ENCODE measurements at places on chromosomes 11 and 22.

DNA sequence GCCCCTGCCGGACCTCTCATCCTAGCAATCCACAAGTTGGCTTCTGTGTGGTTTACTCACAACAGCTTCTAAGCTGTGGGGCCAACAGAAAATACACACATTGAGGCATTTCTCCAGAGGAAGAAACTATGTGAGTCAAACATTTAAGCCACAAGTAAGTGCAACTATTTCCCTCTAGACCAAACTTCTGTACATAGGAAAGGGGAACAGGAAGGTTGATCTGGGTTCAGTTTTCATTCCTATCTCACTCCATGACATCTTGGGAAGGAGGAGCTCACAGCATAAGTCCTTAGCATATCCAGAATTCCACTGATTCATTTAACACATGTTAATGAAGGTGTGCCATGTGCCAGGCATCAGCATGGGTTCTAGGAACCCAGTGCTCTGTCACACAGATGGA is 72.8 kb upstream of the PICALM start:
- no peak for DNase-seq

DNA sequence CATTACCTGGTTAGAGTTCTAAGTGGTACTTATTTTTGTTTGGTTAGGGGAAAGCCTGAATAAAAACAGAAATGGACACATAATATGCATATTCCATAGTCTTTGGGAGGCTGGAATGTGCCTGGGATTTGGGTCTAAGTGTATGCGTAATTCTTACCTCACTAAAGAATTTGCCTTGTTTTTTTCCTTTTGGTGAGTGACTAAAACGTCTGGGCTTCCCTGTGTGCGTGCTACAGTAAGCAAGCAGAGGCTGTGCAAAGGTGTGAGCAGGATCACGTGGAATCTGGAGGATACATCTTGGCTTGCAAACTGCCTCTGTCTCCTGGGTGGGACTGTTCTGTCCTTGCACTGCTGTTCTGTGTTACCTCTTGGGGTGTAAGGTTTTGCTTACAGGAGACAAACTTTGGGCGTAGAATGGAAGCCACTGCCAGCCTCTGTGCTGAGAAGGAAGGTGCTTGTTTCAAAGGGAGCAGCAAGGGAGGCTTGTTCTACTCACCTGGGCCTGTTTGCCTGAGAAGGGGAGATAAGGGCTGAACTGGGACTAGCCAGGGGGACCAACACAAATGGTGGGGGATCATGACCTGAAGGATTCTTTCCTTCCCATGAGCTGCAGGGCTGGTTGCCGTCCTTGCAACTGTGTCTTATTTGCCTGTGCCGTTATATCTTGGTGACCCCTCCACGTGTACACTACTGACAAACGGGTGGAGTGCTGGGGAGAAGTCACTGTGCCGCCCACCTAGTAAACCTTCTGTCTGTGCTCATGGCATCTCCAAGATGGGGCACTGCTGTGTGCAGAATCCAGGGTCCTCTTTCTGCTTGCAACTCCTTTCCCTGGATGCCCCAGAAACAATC is 4.5 kb downstream of the NEAT1 start:
- DNase-seq = no peak

DNA sequence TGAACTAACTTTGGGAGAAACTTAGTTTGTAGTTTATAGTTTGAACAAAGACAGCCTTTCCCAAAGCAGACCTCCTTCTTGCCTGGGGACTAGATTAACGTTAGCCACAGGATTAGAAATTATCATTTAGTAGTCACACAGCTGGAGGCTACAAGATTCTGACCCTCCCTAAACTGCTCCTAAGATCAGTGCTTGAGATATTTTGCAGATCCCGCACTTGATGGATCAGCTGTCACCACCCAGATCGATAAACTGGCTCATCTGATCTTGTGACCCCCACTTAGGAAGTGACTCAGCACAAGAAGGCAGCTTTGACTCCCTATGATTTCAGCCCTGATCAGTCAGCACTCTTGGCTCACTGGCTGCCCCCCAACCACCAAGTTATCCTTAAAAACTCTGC is 1.6 kb downstream of the SLC22A24 start:
- DNase-seq = no peak

DNA sequence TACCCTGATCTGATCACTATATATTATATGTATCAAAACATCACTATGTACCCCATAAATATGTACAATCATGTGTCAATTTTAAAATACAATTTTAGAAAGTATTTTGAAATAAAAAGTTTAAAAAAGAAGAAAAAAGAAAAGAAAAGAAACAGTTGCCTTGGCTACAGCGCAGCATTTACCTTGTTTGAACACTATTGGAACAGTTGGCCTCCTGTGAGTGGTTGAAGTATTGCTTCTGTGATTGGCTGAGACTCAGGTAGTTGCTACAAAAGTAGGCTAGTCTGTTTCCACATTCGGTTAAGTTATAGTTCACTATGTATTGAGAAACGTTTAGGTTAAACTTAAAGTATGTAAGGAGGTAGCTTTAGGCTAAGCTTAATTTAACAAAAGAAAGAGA is 7.9 kb upstream of the DTX4 start:
- no peak for DNase-seq

DNA sequence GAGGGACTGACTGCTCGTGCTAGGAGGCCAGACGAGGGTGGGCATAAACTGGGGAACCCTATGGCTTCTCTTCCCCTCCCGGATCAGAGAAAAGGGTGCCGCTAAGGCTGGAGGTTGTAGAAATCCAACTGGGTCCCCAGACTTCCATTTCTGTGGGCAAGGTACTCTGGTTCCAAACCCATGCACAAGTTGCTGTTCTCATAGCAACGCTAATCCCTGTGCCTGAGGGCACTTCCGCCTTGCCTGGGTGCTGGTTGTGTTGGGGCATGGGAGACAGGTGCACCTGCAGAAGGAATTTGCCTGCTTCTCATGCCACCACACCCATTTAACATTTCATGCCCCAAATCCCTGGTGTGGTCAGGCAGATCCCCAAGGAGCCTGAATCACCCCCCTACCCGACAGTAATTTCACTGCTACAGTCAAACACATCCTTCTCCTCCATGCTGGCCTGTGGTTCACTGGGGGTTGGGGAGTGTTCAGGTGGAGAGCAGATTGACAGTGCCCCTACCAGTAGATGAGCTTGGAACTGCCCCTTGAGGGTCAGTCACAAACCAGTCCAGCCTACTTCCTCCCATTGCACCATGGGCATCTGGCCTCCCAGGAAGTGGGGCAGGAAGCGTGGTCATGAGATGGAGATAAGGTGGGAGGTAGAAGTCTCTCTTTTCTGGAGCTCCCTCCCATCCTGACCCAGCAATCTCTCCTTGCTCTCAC is 1.2 kb downstream of the C2CD2L start:
- DNase-seq = no peak

- no peak for DNase-seq
These were observed 42.3 kb downstream of the GRAMD1B start for GRCh38 chr11:123472236-123472935.

DNA sequence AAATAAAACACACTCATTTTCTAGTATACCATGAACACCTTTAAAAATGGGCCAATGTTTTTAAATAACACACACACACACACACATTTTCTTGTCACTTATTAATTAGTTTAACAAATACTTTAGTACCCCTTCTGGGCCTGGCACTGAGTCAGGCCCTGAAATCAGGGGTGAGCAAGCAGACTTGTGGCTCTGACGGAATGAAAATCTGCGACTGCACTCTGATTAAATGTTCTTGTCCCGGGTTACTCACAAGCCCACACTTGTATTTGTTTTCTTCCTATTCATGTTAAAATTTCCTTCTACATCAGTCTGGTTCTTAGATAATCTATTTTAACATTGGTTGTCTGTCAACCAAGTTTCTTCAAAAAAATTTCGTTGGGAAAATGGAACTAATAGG is 43.0 kb upstream of the PDGFD start:
- DNase-seq = no peak

- no peak for DNase-seq
These were observed 859 bp downstream of the RPS6KB2 start for GRCh38 chr11:67429038-67429668.

All from memory B cell (primary cell).